MM.1S (cell line): ENCODE measurements at places on chromosomes 13 and 19.

DNA sequence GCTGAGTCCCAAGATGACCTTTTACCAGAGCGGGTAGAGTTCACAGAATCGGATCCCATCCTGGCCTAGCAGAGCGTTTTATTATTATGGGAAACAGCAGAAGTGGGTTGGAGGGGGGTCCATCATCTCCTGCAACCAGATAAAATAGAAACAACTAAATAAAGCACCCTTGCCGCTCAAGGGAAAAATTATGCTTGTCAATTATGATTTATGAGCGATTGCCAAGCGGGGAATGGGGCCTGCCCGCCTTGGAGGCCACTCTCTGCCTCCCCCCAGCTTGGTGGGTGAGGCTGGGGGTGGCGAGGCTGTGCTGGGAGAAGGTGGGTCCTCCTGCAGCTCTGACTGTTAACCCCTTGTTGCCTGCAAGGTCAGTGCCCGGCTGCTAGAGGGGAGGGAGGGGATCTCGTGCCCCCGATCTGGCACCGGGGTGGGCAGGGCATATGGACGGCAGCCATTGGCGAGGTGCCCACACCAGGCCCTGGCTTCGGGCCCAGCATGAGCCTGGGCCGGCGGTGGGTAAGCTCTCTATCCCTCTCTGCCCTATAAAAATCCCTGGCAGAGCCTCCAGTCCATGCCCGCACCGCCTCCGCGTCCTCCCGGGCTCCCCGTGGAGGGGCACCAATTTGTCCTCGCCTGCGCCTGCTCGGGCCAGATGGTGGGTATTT lies 129.1 kb downstream of the URI1 start:
- no peaks in the 10 kb centered on the region for H3K4me1 ChIP-seq
- no peak for DNase-seq
- no peak overlapping the region for H3K27ac ChIP-seq
- H3K4me3 ChIP-seq: no peak overlapping the region

- no peaks in the 10 kb centered on the region for H3K36me3 ChIP-seq
- H3K4me3 ChIP-seq: no peak overlapping the region
- H3K27ac ChIP-seq: no peak overlapping the region
- no peaks in the 10 kb centered on the region for H3K27me3 ChIP-seq
- no peaks in the 10 kb centered on the region for H3K4me1 ChIP-seq
Observed at GRCh38 chr13:45728759-45729158, 26.6 kb downstream of the CBY2 start.

GRCh38 chr13:112828756-112829155 lies 138.9 kb downstream of the ATP11A start:
- no peaks in the 10 kb centered on the region for H3K4me1 ChIP-seq
- no peak overlapping the region for H3K27ac ChIP-seq
- no peaks in the 10 kb centered on the region for H3K27me3 ChIP-seq
- H3K4me3 ChIP-seq: no peak overlapping the region
- no peak for DNase-seq

DNA sequence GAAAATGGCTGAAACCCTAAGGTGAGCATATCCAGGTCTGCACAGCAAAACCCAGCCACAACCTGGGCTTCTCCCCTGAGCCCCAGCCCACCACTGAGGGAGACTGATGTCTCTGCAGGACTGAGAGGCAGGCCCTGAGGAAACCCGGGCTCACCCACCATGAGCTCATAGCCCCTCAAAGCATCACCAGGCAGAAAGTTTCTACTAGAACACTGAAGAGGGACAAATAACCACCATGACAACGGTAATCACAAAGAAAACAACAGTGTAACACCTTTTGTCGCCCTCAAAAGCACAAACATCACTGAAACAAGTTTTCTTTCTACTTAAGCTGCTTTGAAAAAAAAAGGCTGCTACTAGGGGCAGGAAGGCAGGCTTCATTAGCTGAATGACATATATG lies 29.8 kb downstream of the TSHZ3 start:
- H3K4me1 ChIP-seq: no peaks in the 10 kb centered on the region
- no peak overlapping the region for H3K27ac ChIP-seq
